ENCODE measurements at places on chromosomes 7 and 10.

DNA sequence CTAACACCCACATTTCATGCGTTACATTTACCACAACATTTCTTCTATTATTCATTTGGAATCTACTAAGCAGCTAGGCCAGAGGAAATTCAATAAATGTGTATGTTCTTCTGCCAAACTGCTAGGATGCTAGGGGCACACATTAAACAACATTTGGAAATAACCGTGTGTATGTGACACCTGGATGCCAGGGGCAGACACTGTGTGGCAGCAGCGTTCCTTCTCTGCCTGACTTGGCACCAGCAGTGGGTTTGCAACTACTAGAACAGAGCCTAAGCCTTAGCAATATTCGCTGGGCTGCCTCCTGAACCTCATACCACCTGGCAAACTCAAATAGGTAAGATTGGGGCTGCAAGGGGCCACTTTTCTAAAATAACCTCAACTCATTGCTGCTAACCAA is 182.1 kb downstream of the CHCHD3 start:
- DNase-seq = no peak

DNA sequence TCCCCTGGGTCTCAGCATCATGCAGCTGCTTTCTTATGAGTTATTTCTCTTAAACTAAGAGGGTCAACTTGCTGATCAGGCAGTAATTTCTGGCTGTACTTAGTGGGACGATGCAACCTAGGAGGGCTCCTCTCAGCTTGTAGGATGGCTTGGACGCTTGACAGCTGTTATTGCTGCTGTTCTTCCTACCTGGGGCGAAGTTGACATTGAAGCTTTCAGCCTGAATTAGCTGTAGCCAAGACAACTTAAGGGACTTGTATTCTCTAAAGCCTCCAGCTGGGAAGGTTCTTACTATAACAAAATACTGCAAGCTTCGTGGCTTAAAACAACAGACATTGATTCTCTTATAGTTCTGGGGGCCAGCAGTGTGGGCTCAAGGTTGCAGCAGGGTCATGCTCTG is 224.9 kb downstream of the ACTR3B start:
- DNase-seq = no peak

DNA sequence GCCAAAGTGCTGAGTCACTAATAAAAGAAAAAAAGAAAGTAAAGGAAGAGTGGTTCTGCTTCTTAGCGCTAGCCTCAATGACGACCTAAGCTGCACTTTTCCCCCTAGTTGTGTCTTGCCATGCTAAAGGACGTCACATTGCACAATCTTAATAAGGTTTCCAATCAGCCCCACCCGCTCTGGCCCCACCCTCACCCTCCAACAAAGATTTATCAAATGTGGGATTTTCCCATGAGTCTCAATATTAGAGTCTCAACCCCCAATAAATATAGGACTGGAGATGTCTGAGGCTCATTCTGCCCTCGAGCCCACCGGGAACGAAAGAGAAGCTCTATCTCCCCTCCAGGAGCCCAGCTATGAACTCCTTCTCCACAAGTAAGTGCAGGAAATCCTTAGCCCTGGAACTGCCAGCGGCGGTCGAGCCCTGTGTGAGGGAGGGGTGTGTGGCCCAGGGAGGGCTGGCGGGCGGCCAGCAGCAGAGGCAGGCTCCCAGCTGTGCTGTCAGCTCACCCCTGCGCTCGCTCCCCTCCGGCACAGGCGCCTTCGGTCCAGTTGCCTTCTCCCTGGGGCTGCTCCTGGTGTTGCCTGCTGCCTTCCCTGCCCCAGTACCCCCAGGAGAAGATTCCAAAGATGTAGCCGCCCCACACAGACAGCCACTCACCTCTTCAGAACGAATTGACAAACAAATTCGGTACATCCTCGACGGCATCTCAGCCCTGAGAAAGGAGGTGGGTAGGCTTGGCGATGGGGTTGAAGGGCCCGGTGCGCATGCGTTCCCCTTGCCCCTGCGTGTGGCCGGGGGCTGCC is at the start of gene IL6:
Gene IL6 (plus strand): TSS at position 294 of the 807 bp plus-strand sequence. CDS start 63 bp downstream, at position 357.
- peak; percentile 6 for DNase-seq

GRCh38 chr7:70237831-70238575 is 639.7 kb downstream of the AUTS2 start:
- DNase-seq = no peak

DNA sequence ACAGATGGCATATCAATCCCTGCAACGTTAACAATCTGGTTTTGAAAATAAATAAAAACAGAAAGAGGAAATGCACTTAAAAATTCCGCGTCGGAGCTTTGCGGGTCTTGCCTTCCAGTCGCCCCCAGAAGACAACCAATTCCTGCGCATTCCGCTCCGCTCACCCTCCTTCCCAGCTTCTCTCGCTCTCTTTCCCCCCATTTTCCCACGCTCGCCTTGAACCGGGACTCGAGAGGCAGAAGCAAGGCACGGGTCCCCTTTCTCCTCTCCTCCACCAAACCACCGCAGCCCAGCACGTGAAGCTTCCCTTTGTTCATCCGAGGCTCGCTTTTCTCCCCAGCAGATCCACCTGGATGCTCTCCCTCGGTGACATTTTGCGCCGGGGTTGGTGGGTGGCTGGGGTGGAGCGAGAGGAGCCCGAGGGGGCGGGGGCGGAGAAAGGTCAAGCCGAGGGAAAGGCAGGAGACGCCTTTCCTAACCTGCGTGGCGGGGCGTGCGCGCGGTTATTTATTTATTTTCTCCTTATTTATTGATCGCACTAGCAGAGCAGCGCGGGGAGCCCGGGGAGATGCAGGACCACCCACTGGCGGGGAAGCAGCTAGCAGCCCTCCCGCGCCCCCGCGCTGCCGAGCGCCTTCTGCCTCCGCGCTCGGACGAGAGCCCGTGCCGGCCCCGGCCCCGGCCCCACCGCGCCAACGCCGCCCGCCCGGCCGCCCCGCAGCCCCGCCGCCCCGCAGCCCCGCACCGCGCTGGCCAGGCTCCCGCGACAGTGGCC is at the start of gene KCND2:
Gene KCND2 (plus strand): TSS at position 475 of the 775 bp plus-strand sequence.
- no peak for DNase-seq

GRCh38 chr7:65238785-65239184 is 134.9 kb upstream of the ZNF92 start:
- DNase-seq = no peak

DNA sequence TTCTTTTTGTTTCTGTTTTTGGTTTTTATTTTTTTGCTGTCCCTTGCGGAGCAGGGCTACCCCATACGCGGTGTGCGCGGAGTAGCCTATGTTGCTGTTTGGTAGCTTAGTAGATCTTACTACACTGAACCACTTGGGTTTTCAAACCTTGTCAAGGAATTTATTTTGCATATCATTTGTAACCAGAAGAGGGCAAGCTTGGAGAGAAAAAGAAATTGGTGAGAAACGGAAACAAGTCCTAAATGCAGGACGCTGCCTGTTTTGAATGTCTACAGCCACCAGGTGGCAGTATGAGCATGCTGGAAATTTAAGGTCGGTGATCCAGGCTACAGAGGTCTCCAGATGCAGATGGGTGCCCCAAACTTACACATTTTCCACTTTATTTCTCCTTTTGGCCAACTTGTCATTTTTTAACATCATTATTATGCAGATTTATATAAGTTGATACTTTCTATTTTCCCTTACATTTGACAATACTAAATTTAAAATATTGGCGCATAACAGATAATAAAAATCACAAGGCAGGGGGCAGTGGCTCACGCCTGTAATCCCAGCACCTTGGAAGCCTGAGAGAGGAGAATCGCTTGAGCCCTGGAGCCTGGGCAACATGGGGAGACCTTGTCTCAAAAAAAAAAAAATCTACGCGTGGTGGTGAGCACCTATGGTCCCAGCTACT is 15.3 kb upstream of the TRA2A start:
- DNase-seq = peak; percentile 58

- DNase-seq = no peak
These were observed 33.1 kb downstream of the SEMA3C start for GRCh38 chr7:80885757-80886156.

- no peak for DNase-seq
These were observed 4.4 kb upstream of the SEMA3C start for GRCh38 chr7:80923211-80923612.

GRCh38 chr10:117565068-117565467 is 22.5 kb downstream of the EMX2 start:
- DNase-seq = no peak

DNA sequence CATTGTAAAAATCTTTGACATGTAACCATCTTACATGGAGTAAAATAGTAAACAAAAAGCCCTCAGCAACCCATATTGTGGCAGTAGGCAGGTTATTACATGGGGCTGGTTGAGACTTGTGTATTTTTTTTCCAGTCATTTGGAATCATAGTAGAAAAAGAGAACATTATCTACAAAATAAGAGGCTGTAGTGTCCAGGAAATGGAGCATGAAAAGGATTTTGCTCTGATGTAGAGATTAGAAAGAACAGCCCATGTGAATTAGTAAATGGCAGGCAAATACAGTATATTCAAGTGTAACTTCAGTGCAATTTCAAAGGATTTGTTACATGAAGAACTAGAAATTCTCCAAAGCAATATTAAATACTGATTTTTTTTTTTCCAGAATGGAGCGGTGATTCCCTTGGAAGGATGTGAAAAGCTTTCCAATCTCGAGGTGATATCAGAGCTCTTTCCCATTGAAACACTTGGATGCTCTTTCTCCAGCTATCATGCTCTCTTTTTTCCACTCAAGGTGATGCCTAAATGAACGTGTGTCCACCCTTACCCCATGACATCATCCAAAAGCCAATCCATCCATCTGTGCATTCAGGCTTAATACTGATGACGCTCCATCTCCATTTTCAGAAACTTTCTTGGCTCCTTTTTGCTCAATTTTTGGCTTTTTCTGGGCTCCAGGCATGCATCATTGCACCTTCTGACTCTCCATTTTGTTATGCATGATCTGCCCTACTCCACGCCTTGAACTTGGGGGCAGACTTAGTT is 1034.7 kb downstream of the TYW1 start:
- DNase-seq = no peak

- no peak for DNase-seq
These were observed 263.2 kb upstream of the C7orf33 start for GRCh38 chr7:148327379-148327778.

GRCh38 chr7:112302566-112302965 is 96.1 kb downstream of the ZNF277 start:
- DNase-seq = no peak

- DNase-seq = no peak
These were observed 2.0 kb downstream of the SRI start for GRCh38 chr7:88217675-88218428.

All from stimulated activated CD8-positive, alpha-beta memory T cell treated with anti-CD3 and anti-CD28 coated beads, Interleukin-4, amount 100 ng/mL, for 24 hours (primary cell).